Upper lobe of left lung (tissue), 6 donors: ENCODE measurements at places on chromosomes 7 and 10. TPM values are rescaled to one million over a fixed set of nuclear protein-coding genes. Genes with fewer than 3 reads are reported as not detected.
A peak's percentile ranks its signal among the peaks of the same experiment; 100 is the strongest.

DNA sequence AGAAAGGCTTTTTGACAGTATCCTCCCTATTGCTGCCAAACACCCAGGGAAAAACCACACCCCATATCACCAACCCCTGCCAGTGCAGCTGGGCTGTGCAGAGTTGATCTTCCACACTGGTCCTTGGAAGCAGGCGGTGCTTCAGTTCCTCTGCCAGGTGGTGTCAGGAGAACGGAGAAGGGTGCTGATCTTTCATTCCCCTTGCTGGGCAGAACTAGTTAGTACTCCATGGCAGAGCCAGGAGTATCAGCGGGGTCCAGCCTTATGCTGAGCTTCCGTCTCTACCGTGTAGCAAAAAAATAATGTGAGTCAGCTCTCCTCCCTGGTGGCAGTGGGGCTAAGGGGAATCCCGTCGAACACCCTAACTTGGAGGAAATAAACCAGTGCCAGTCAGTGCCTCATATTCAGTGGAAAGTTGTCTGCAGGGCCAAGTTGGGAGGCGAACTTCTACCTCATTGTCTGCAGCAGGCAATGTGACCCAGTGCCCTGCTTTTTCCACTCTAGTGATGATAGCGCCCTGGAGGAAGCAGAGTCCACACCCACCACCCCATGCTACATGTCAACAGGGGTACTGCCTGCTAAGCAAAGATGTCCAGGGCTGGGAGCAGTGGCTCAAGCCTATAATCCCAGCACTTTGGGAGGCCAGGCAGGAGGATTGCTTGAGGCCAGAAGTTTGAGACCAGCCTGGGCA lies 175.4 kb downstream of the AUTS2 start:
- no peak overlapping the region for H3K4me3 ChIP-seq
- DNase-seq: no peak
- H3K36me3 ChIP-seq: no peaks in the 10 kb centered on the region
- no peak overlapping the region for H3K27ac ChIP-seq

GRCh38 chr7:13111230-13111629 lies 423.8 kb downstream of the ARL4A start:
- no peaks in the 10 kb centered on the region for H3K36me3 ChIP-seq
- no peak for DNase-seq
- H3K4me1 ChIP-seq: no peaks in the 10 kb centered on the region
- no peaks in the 10 kb centered on the region for H3K27me3 ChIP-seq

DNA sequence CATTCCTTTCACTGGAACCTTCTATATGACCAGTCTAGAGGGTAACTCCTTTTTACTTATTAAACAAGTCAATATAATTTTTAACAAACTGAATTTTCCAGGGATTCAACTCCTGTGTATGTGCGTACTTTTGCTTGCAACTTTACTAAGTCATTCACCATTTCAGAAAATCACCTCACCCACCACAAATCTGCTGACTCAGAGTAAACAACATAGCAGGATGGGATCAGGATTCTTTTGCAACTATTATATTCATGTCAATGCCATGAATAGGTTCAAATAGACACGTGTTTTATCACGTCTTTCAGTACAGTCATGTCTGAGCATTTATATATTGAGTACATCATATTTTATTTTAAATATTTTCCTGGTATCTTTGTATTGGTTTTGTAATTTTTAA lies 14.5 kb downstream of the CTTNBP2 start:
- no peaks in the 10 kb centered on the region for H3K36me3 ChIP-seq
- no peak overlapping the region for H3K4me3 ChIP-seq
- no peak for DNase-seq
- H3K27me3 ChIP-seq: no peaks in the 10 kb centered on the region

DNA sequence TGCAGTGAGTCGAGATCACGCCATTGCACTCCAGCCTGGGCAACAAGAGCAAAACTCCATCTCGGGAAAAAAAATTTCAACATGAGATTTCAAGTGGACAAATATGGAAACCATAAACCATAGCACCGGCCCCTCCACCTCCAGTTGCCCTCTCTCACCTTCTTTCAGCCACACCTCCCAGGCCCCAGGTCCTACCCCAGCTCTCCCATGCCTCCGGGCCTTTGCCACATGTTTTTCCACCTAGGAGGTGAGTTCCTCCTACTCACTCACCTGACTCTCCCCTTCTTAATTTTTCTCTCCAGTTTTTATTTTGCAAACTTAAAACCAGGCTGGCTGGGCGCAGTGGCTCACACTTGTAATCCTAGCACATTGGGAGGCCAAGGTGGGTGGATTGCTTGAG lies 13.7 kb upstream of the CLDN4 start:
- no peak overlapping the region for H3K4me3 ChIP-seq
- H3K27me3 ChIP-seq: no peaks in the 10 kb centered on the region
- H3K36me3 ChIP-seq: no peaks in the 10 kb centered on the region
- no peak overlapping the region for H3K27ac ChIP-seq
- DNase-seq: peak; percentile 8

DNA sequence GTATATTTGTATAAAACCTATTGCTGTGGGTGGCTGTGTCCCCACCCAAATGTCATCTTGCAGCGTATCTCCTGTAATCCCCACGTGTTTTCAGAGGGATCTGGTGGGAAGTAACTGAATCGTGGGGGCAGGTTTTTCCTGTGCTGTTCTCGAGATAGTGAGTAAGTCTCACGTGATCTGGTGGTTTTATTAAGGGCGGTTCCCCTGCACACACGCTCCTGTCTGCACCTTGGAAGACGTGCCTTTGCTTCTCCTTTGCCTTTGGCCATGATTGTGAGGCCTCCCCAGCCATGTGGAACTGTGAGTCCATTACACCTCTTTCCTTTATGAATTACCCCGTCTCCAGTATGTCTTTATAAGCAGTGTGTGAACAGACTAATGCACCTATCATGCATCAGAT lies 97.6 kb downstream of the DYNC2I1 start:
- peaks cover 5% of the 10 kb centered on the region for H3K36me3 ChIP-seq
- H3K4me3 ChIP-seq: no peak overlapping the region
- DNase-seq: no peak
- H3K27ac ChIP-seq: no peak overlapping the region

- no peaks in the 10 kb centered on the region for H3K27me3 ChIP-seq
- no peak overlapping the region for H3K4me3 ChIP-seq
Measured at GRCh38 chr7:84924353-84924752, 262.5 kb downstream of the SEMA3D start.

DNA sequence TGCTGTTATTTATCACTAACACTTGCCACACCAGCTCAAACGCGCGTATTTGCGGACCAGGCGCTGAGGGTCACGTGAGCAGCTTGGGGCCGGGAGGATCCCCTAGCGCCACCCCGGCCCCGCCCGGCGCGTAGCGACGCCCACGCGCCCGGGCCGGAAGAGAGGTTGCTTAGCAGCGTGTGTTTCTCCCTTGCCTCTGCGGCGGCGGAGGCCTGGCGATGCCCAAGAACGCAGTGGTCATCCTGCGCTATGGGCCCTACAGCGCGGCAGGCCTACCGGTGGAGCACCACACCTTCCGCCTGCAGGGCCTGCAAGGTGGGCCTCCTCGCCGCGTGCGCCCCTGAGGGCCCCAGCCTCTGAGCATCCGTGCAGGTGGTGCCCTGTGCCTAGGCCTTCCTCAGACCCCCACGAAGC lies at the start of gene C10orf53:
Gene C10orf53, plus strand, starts transcription at position 172 of the 414 bp plus-strand sequence. Its CDS starts 47 bp downstream, at position 219.
- H3K4me3 ChIP-seq: no peak within 1 kb of the TSS
- no peaks in the 10 kb centered on the region for H3K4me1 ChIP-seq
- H3K27ac ChIP-seq: no peak within 1 kb of the TSS
- peaks cover 11% of the 10 kb centered on the region for H3K27me3 ChIP-seq

GRCh38 chr7:110386006-110386405 lies 704.9 kb upstream of the LRRN3 start:
- H3K27ac ChIP-seq: no peak overlapping the region
- no peak overlapping the region for H3K4me3 ChIP-seq
- no peaks in the 10 kb centered on the region for H3K27me3 ChIP-seq
- no peaks in the 10 kb centered on the region for H3K36me3 ChIP-seq
- DNase-seq: no peak
- H3K4me1 ChIP-seq: no peaks in the 10 kb centered on the region

GRCh38 chr7:117674617-117675016 lies 194.8 kb downstream of the CFTR start:
- no peaks in the 10 kb centered on the region for H3K36me3 ChIP-seq
- no peak overlapping the region for H3K4me3 ChIP-seq
- no peak for DNase-seq
- no peak overlapping the region for H3K27ac ChIP-seq
- H3K4me1 ChIP-seq: no peaks in the 10 kb centered on the region
- no peaks in the 10 kb centered on the region for H3K27me3 ChIP-seq

- H3K4me1 ChIP-seq: peaks cover 5% of the 10 kb centered on the region
- no peak overlapping the region for H3K4me3 ChIP-seq
- DNase-seq: no peak
- H3K36me3 ChIP-seq: peaks cover 21% of the 10 kb centered on the region
Measured at GRCh38 chr10:122265896-122266295, 5.2 kb upstream of the BTBD16 start.

DNA sequence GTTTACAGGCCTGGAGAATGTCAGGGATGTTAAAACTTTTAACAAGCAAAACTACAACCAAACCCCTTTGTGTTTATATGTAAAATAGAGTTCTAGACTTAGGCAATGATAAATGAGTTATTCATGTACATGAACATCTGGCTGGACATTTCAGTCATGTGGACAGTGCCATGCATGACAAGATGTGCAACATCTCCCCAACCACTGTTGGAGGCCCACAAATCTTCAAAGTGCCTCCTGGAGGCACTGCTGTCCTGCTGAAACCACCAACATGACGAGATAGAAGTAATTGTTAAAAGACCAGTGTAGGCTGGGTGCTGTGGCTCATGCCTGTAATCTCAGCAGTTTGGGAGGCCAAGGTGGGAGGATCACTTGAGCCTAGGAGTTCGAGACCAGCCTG lies 18.4 kb downstream of the PPIA start:
- H3K4me1 ChIP-seq: no peaks in the 10 kb centered on the region
- no peak for DNase-seq
- H3K36me3 ChIP-seq: no peaks in the 10 kb centered on the region
- H3K4me3 ChIP-seq: no peak overlapping the region

DNA sequence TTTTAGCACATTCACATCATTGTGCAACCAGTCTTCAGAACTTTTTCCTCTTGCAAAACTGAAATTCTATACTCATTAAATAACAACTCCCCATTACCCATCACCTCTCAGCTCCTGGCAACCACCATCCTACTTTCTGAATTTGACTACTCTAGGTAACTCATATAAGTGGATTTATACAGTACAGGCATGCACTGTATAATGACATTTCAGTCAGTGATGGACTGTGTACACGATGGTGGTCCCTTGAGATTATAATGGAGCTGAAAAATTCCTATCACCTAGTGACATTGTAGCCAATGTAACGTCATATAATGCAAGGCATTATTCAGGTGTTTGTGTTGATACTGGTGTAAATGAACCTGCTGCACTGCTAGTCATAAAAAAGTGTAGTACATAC lies 60.1 kb downstream of the BTRC start:
- H3K4me3 ChIP-seq: no peak overlapping the region
- no peaks in the 10 kb centered on the region for H3K4me1 ChIP-seq
- H3K36me3 ChIP-seq: no peaks in the 10 kb centered on the region
- H3K27ac ChIP-seq: no peak overlapping the region

GRCh38 chr10:122142641-122143237 lies 128.4 kb upstream of the BTBD16 start:
- H3K4me3 ChIP-seq: no peak overlapping the region
- H3K4me1 ChIP-seq: peaks cover 50% of the 10 kb centered on the region
- H3K27me3 ChIP-seq: no peaks in the 10 kb centered on the region
- peaks cover 57% of the 10 kb centered on the region for H3K36me3 ChIP-seq

- no peaks in the 10 kb centered on the region for H3K36me3 ChIP-seq
- H3K27me3 ChIP-seq: no peaks in the 10 kb centered on the region
- no peak overlapping the region for H3K27ac ChIP-seq
- H3K4me1 ChIP-seq: no peaks in the 10 kb centered on the region
- no peak overlapping the region for H3K4me3 ChIP-seq
Measured at GRCh38 chr10:4555920-4556319, 270.1 kb upstream of the AKR1E2 start.

- no peak overlapping the region for H3K4me3 ChIP-seq
- no peaks in the 10 kb centered on the region for H3K27me3 ChIP-seq
- H3K27ac ChIP-seq: no peak overlapping the region
- no peaks in the 10 kb centered on the region for H3K4me1 ChIP-seq
- DNase-seq: no peak
Measured at GRCh38 chr10:93115661-93116383, 42.1 kb downstream of the CYP26A1 start.

GRCh38 chr10:63586043-63586442 lies 64.8 kb downstream of the REEP3 start:
- no peaks in the 10 kb centered on the region for H3K27me3 ChIP-seq
- H3K27ac ChIP-seq: no peak overlapping the region
- H3K4me1 ChIP-seq: peaks cover 10% of the 10 kb centered on the region
- DNase-seq: no peak
- H3K36me3 ChIP-seq: no peaks in the 10 kb centered on the region

GRCh38 chr7:32462977-32463376 lies 27.2 kb downstream of the LSM5 start:
- H3K27ac ChIP-seq: no peak overlapping the region
- H3K27me3 ChIP-seq: no peaks in the 10 kb centered on the region
- H3K36me3 ChIP-seq: no peaks in the 10 kb centered on the region
- no peak overlapping the region for H3K4me3 ChIP-seq
- no peak for DNase-seq
- no peaks in the 10 kb centered on the region for H3K4me1 ChIP-seq

GRCh38 chr7:124992851-124993562 lies 63.4 kb upstream of the POT1 start:
- H3K4me1 ChIP-seq: no peaks in the 10 kb centered on the region
- H3K27me3 ChIP-seq: no peaks in the 10 kb centered on the region
- no peak overlapping the region for H3K27ac ChIP-seq
- no peak for DNase-seq
- no peaks in the 10 kb centered on the region for H3K36me3 ChIP-seq
- no peak overlapping the region for H3K4me3 ChIP-seq

- H3K27ac ChIP-seq: peak within 1 kb of the TSS; percentile 26
- H3K27me3 ChIP-seq: no peaks in the 10 kb centered on the region
- no peak within 1 kb of the TSS for H3K4me3 ChIP-seq
- peak; percentile 21 for DNase-seq
- H3K36me3 ChIP-seq: no peaks in the 10 kb centered on the region
- H3K4me1 ChIP-seq: no peaks in the 10 kb centered on the region
Measured at GRCh38 chr7:15561835-15562234, at the start of gene AGMO. AGMO (minus strand) TSS chr7:15562015.

GRCh38 chr7:105806592-105807447 lies 69.6 kb downstream of the ATXN7L1 start:
- H3K36me3 ChIP-seq: no peaks in the 10 kb centered on the region
- DNase-seq: no peak
- no peaks in the 10 kb centered on the region for H3K27me3 ChIP-seq
- H3K4me3 ChIP-seq: no peak overlapping the region
- no peaks in the 10 kb centered on the region for H3K4me1 ChIP-seq

ARID5B gene
- 51.3 TPM for total RNA-seq

DKK1 gene
- not detected for total RNA-seq

DNAJC30 gene
- 13.1 TPM for total RNA-seq

CC2D2B gene
- 3.3 TPM for total RNA-seq

HABP2 gene
- total RNA-seq: 2.5 TPM

PRLHR gene
- total RNA-seq: not detected

RHEB gene
- total RNA-seq: 63.0 TPM

AKR1D1 gene
- total RNA-seq: not detected

STEAP2 gene
- 6.8 TPM for total RNA-seq

CDHR1 gene
- total RNA-seq: 0.30 TPM

PKD2L1 gene
- 0.61 TPM for total RNA-seq

KIF11 gene
- total RNA-seq: 2.1 TPM
